ENCODE measurements at places on chromosomes 4 and X.

GRCh38 chrX:111098874-111099273 is 2.9 kb downstream of the PAK3 start:
- no peak for DNase-seq

GRCh38 chr4:8578717-8579116 is 1.5 kb upstream of the GPR78 start:
- no peak for DNase-seq

GRCh38 chrX:133607419-133608348 is 192.4 kb upstream of the GPC4 start:
- no peak for DNase-seq

GRCh38 chr4:24073948-24074347 is 184.1 kb upstream of the PPARGC1A start:
- no peak for DNase-seq

- no peak for DNase-seq
These were observed 21.0 kb upstream of the POLA1 start for GRCh38 chrX:24672701-24673190.

GRCh38 chr4:77159806-77160205 is 2.8 kb downstream of the CCNG2 start:
- no peak for DNase-seq
